HepG2 (cell line): ENCODE measurements at places on chromosomes 16 and 17. TPM values are rescaled to one million over a fixed set of nuclear protein-coding genes. Genes with fewer than 3 reads are reported as not detected.

GRCh38 chr16:169014-169413 lies 3.2 kb downstream of the HBM start:
- DNase-seq = no peak
- H3K36me3 ChIP-seq = no peaks in the 10 kb centered on the region

DNA sequence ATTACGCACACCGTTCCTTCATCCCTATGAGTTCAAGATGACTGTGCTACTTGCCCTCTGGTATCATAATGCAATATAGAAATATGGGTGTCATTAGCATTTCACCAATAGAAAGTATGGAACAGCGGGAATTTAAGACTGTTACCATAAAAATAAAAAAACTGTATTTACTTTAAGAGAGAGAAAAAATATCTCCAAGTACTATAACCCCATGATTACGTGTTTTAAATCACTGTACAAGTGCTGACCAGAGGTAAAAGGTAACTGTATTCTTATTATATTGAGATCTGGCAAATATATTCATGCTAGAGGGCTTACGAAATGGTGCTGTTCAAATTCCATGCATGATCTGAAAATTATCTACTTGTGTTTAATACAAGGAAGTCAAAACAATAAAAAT lies 5.2 kb downstream of the SDR42E1 start:
- H3K36me3 ChIP-seq = no peaks in the 10 kb centered on the region
- no peaks in the 10 kb centered on the region; the same call in 1 of the 2 replicates for H3K27me3 ChIP-seq
- H3K27ac ChIP-seq = no peak overlapping the region
- no peaks in the 10 kb centered on the region for H3K4me1 ChIP-seq
- no peak overlapping the region for H3K4me3 ChIP-seq

- H3K36me3 ChIP-seq = peaks cover 27% of the 10 kb centered on the region
- H3K4me1 ChIP-seq = no peaks in the 10 kb centered on the region
- no peak for DNase-seq
- H3K4me3 ChIP-seq = no peak overlapping the region
- no peak overlapping the region for H3K27ac ChIP-seq
Measured at GRCh38 chr16:24789881-24790280, 55.9 kb upstream of the SLC5A11 start.

DNA sequence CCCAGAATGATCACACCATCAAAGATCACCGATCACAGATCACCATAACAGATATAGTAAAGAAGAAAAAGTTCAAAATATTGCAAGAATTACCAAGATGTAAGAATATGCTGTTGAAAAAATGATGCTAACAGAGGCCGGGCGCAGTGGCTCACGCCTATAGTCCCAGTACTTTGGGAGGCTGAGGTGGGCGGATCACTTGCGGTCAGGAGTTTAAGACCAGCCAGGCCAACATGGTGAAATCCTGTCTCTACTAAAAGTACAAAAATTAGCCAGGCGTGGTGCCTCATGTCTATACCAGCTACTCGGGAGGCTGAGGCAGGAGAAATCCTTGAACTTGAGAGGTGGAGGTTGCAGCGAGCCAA lies 53.2 kb downstream of the CPPED1 start:
- no peak overlapping the region for H3K27ac ChIP-seq
- no peaks in the 10 kb centered on the region for H3K27me3 ChIP-seq
- DNase-seq = no peak

DNA sequence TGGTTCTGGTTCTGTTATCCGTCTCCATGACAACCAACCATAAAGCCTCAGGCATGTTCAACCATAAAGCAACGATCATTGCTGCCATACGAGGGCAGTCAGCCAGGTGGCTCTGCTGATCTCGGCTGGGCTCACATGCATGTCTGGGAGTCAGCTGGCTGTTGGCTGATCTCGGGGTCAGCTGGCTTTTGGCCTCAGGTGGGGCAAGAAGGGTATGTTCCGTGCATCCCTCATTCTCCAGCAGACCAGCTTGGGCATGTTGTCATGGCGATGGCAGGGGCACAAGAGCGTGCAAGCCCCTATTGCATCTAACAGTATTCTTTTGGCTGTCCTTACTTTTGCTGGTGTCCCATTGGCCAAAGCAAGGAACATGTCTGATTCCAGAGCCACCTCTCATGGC lies 86.2 kb downstream of the ABCC6 start:
- DNase-seq = no peak
- H3K27ac ChIP-seq = no peak overlapping the region
- no peaks in the 10 kb centered on the region for H3K27me3 ChIP-seq
- no peaks in the 10 kb centered on the region for H3K4me1 ChIP-seq
- no peak overlapping the region for H3K4me3 ChIP-seq

GRCh38 chr17:6574687-6575595 lies 18.6 kb upstream of the PITPNM3 start:
- no peaks in the 10 kb centered on the region for H3K27me3 ChIP-seq
- DNase-seq = no peak
- no peak overlapping the region for H3K27ac ChIP-seq
- peaks cover 9% of the 10 kb centered on the region for H3K36me3 ChIP-seq

GRCh38 chr17:51533219-51533618 lies 272.9 kb downstream of the UTP18 start:
- DNase-seq = no peak
- no peaks in the 10 kb centered on the region for H3K27me3 ChIP-seq
- H3K36me3 ChIP-seq = no peaks in the 10 kb centered on the region
- H3K4me1 ChIP-seq = no peaks in the 10 kb centered on the region

GRCh38 chr17:71970312-71970711 lies 150.5 kb upstream of the SOX9 start:
- H3K36me3 ChIP-seq = no peaks in the 10 kb centered on the region
- H3K27ac ChIP-seq = no peak overlapping the region
- peaks cover 14% of the 10 kb centered on the region for H3K27me3 ChIP-seq

DNA sequence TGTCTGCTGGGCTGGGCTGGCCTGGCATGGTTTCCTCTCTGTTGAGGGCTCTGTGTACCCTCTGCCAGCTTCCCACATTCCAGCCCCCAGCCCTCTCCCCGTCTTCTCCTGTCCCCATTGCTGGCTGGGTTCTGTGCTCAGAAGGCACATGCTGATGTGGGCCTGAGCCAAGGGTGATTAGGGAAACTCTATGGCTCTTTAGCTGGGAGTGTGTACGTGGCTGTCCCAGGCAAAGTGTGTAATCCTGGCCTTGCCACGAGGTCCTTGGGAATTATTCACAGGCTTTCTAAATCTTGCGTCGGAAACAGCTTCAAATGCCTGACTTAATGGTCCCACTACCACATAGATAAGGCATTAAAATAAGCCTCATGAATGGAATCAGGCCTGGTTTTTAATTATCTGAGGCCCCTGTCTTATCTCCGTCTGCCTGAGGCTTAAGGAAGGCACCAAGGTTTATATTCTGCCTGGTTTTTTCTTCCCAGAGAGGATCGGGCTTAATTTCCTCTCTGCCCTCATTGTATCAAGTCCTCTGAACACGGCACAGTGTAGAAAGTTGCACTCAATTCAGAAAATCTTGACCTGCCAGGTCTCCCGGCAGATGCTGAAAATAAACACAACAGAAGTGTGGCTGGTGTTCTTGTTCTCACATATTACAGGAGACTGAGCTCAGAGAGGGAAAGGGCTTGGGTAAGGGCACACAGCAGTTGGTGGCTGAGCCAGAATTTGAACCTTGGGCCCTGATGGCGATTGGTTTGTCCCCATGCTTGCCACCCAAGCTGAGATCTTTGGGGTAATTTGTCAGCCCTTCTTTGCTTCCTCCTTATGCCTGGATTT lies 52.9 kb upstream of the LGALS9 start:
- H3K4me3 ChIP-seq = no peak overlapping the region
- no peaks in the 10 kb centered on the region for H3K27me3 ChIP-seq
- no peaks in the 10 kb centered on the region for H3K36me3 ChIP-seq
- H3K27ac ChIP-seq = no peak overlapping the region
- DNase-seq = no peak

DNA sequence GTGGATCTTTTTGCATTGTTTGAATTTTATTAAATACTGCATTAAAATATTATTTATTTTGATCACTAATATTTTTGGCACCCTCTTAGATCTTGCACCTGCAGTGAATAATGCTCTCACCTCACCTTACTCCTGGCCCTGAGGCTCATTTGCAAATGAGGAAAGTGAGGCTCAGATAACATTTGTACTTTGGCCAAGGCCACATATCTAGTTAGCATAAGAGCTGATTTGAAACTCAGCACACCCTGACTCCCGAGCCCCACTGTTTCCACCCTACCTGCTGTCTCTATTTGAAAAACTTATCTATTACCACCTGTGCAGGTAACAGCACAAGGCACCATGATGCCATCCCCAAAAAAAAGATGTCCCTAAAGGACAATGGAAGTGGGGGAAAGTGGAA lies 358.7 kb upstream of the MAF start:
- H3K27ac ChIP-seq = no peak overlapping the region
- no peaks in the 10 kb centered on the region for H3K4me1 ChIP-seq
- H3K27me3 ChIP-seq = no peaks in the 10 kb centered on the region
- DNase-seq = no peak
- no peak overlapping the region for H3K4me3 ChIP-seq

DNA sequence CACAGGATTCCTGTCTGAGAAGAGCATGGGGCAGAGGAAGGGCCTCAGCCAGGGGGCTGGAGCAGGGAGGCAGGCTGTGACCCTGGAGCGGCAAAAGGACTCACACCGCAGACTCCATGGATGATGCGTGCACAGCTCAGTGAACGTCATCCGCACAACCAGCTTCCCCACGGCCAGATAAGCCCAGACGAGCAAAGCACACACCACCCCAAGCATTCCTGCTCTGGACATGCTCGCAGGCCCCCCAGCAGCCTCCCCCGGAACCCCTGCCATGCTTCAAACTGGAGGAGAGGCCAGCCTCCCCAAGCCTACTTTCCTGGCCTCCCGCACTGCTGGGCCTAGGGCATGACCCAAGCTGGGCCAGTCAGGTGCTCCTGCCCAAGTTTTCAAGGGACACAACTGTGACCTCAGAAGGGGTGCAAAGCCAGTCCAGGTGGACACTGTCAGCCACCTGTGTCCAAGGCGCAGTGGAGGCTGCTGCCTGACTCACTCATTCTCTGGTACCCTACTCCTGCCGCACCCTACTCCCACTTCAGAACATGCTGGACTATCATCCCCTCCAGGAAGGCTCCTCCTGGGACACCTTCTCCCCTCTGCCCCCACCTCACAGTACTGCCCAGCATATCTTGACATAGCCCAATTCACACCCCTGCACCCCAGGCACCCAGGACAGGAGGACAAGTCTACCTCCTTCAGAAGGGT lies 4.8 kb downstream of the BCAR1 start:
- H3K4me1 ChIP-seq = peaks cover 71% of the 10 kb centered on the region
- peak overlapping the region; percentile 97 for H3K27ac ChIP-seq
- peaks cover 15% of the 10 kb centered on the region for H3K36me3 ChIP-seq
- H3K27me3 ChIP-seq = no peaks in the 10 kb centered on the region; the same call in 2 of the 3 replicates

GRCh38 chr17:69367298-69367697 lies 40.4 kb upstream of the ABCA5 start:
- H3K36me3 ChIP-seq = no peaks in the 10 kb centered on the region
- no peak overlapping the region for H3K27ac ChIP-seq
- H3K4me1 ChIP-seq = no peaks in the 10 kb centered on the region
- no peaks in the 10 kb centered on the region for H3K27me3 ChIP-seq
- DNase-seq = no peak

GRCh38 chr17:36495076-36495578 lies 8.6 kb downstream of the ZNHIT3 start:
- H3K4me1 ChIP-seq = no peaks in the 10 kb centered on the region
- H3K36me3 ChIP-seq = peaks cover 73% of the 10 kb centered on the region
- DNase-seq = no peak

DNA sequence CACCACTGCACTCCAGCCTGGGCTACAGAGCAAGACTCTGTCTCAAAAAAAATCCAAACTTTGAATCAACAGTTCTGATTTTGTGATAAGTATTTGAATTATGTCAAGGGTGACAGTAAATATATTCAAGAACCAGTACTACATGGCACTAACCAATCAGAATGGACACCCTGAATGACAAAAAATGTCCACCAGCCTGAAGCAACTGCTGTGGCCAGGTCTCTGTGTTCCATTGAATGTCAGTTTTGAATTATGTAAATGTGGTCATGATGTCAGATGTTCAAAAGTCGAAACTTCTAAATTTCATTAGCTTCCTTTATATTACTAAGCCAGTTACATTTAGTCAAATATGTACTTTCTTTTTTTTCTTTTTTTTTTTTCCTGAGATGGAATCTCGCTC lies 15.4 kb upstream of the ATXN1L start:
- no peaks in the 10 kb centered on the region for H3K36me3 ChIP-seq
- peaks cover 2% of the 10 kb centered on the region; the same call in 1 of the 2 replicates for H3K4me1 ChIP-seq
- DNase-seq = no peak
- H3K27ac ChIP-seq = no peak overlapping the region
- no peak overlapping the region for H3K4me3 ChIP-seq

GRCh38 chr17:59151006-59151405 lies 4.0 kb downstream of the SKA2 start:
- no peak overlapping the region for H3K27ac ChIP-seq
- H3K36me3 ChIP-seq = peaks cover 5% of the 10 kb centered on the region; the same call in 1 of the 3 replicates
- H3K27me3 ChIP-seq = no peaks in the 10 kb centered on the region; the same call in 2 of the 3 replicates
- no peak overlapping the region for H3K4me3 ChIP-seq
- no peak for DNase-seq

DNA sequence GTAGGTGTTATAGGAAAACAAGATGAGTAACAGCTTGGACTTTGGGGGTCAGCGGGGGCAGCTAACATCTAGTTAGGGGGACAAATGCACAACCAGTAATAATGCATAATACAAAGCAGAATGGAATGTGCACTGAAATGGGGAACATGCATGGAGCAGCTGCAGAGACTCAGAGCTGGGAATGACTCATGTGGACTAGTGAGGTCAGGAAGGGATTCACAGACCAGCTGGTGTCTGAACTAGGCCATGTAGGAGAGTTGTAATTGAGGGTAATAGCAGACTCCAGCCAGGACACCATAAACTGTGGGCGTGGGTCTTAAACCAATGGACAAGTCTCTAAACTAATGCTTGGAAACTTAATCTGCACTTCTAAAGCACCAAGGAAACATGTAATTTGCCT lies 176.8 kb upstream of the ASIC2 start:
- H3K36me3 ChIP-seq = no peaks in the 10 kb centered on the region
- no peaks in the 10 kb centered on the region for H3K27me3 ChIP-seq
- H3K4me3 ChIP-seq = no peak overlapping the region

DNA sequence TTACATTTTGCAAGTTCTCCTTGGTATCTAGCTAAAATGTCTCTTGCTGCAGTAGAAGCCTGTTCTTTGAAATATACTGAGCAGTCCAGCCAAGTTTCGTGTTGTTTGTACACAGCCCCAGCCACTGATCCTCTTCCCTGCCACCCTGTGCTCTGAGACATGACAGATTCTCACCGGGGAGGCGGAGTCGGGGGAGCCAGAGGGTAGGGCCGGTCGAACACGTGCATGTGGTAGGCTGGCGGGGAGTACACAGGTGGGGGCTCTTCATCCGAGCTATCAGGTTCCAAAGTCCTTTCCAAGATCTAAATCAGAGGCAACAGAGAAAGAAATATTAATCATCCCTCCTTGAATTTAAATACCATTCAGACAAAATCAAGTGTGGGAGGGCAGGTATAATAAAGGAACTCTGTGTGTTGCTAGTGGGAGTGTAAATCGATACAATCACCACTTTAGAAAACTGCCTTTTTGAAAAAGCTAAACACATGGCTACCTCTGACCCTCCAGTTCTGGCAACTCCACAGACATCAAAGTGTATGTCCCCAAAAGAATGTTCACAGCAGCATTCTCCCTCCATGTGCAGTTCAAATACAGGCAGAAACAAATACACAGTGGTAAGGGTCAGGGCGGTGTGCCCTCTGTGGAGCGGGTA lies 29.7 kb upstream of the MRPS23 start:
- peak; percentile 84 for DNase-seq
- no peak overlapping the region for H3K4me3 ChIP-seq
- H3K27me3 ChIP-seq = no peaks in the 10 kb centered on the region
- H3K27ac ChIP-seq = peak overlapping the region; percentile 74
- H3K4me1 ChIP-seq = peaks cover 69% of the 10 kb centered on the region

The ASB16 gene
- total RNA-seq = 0.07 TPM in 1 of 2 replicates, not detected in the other

The CASKIN1 gene
- 1.2 and 1.4 TPM in 2 replicates for total RNA-seq

The KRTAP1-5 gene
- not detected in 2 replicates for total RNA-seq

The ARMC7 gene
- 4.2 and 4.4 TPM in 2 replicates for total RNA-seq

The KCNH6 gene
- 0.08 and 0.18 TPM in 2 replicates for total RNA-seq

The MARCHF10 gene
- total RNA-seq = not detected in 2 replicates

The HBA1 gene
- 0.42 TPM in 1 of 2 replicates, not detected in the other for total RNA-seq
